ENCODE measurements at places on chromosomes 4 and X.
A peak's percentile ranks its signal among the peaks of the same experiment; 100 is the strongest.

DNA sequence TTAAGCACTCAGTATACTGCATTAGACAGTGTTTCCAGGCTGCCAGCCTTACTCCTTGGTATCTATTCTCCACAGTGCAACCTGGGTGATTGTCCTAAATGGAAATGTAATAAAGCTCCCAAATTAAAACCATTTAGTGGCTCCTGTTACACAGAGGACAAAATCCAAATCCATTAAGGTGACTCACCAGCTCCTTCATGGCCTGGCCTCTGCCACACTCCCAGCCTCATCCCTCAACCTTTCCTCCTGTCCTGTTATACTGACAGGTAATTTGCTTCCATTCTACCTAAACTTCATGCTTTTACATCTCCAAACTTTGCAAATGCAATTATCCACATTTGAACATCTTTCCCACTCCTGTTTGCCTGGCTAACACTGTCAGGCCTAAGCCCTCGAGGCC lies 140.3 kb downstream of the INPP4B start:
- DNase-seq: no peak

DNA sequence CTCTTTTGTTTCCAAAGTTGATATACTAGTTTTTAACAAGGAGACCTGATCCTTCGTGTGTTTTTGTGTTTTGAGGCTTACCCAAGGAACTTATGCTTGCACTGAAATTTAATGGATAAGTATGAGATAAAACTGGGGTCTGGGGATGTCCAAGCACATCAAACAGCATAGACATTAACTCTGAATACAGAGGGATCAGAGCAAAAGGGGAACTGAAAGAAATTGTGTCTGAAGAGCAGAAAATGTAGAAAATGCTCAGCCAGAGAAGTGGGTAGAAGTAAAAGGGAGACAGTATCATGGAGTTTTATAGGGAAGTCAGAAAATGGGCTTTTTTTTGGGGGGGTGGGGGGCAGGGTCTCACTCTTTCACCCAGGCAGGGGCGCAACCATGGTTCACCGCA lies 695.4 kb downstream of the ARAP2 start:
- no peak for DNase-seq

GRCh38 chr4:9765091-9765490 lies 16.3 kb upstream of the DRD5 start:
- peak; percentile 19 for DNase-seq

- DNase-seq: peak; percentile 55
Measured at GRCh38 chrX:100447655-100448397, 37.8 kb upstream of the PCDH19 start.

- no peak for DNase-seq
Measured at GRCh38 chrX:11998944-11999343, 139.3 kb upstream of the FRMPD4 start.

GRCh38 chr4:104677116-104677515 lies 182.4 kb upstream of the CXXC4 start:
- peak; percentile 75 for DNase-seq

GRCh38 chr4:31086756-31087330 lies 366.7 kb downstream of the PCDH7 start:
- peak; percentile 72 for DNase-seq

GRCh38 chr4:99629962-99630554 lies 27.6 kb downstream of the C4orf54 start:
- no peak for DNase-seq

DNA sequence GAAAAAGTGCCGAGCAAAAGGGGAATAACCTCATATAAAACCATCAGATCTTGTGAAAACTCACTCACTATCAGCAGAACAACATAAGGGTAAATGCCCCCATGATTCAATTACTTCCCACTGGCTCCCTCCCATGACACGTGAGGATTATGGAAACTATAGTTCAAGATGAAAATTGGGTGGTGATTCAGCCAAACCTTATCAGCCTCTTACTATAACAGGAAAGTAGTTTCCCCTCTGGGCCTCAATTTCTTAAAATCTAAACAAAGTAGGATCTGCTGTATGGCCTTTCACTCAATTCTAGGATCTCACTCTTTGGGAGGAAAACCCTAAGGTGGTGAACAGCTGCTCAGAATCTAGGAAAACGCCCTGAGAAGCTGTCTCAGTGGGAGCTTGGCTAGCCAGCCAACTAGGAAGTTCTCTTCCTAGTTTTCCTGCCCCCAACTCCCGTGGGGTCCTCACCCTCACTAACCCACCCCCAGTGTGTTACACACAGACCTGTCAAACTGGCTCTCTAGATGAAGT lies 1017.1 kb upstream of the HS3ST1 start:
- DNase-seq: no peak

GRCh38 chrX:72048510-72049455 lies 82.9 kb downstream of the RTL5 start:
- no peak for DNase-seq

DNA sequence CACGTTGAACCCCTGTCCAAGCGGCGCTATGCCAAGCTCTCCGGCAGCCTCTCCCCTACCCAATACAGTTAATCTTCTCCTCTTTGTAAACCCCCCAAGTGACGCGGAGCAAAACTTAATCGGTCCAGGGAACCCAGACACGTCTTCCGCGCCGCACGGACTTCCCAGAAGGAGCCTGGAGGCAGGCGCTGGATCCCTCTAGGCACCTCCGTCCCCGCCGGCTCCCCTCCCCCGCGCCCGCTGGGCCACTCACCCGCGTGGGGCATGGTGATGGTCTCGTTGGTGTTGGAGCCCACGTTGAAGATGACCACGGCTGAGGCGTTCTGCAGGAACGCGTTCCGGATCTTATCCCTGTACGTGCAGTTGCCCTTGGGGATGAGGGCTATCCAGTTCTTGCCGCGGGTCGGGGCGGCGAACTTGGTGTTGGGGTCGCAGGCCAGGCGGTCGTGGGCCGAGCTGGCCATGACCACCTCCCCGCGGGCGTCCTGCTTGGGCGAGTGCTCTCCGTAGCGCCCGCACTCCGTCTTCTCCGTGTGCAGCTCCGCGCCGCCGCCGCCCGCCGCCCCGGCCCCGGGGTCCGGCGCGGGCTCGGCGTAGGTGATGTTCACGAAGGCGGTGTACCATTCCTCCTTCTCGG lies 1.1 kb downstream of the RNF150 start:
- peak; percentile 17 for DNase-seq

DNA sequence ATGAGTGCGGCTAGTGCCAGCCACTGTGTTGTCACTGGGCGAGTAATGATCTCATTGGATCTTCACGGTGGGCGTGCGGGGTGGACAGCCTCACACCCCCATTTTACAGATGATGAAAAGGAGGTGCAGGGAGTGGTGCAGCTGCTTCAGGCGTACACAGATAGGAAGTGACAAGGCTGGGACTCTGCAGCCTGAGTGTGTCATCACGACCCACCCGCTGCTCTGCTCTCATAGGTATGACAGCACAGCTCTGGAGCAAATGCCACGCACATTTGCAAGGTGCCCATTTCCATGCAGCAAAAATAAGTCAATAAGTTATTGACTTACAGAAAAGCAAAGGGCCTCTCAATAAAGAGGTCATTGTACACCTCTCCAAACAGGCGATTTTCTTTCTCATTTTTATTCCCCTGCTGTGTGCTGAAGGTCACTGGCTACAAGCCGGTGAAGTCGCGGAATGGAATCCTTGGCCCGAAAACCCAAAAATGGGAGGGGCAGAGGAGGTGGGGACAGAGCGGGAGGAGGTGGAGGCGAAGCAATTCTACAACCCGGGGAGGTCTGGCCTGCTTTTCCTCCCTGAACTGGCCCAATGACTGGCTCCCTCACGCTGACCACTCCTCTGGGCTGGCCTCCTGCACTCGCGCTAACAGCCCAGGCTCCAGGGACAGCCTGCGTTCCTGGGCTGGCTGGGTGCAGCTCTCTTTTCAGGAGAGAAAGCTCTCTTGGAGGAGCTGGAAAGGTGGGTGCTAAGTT lies at the start of gene SOD3:
Gene SOD3 (plus strand): TSS at position 658 of the 750 bp plus-strand sequence. CDS start 3,949 bp downstream, outside the sequence.
- no peak for DNase-seq

GRCh38 chrX:101639583-101639982 lies 20.1 kb downstream of the ARMCX2 start:
- no peak for DNase-seq

DNA sequence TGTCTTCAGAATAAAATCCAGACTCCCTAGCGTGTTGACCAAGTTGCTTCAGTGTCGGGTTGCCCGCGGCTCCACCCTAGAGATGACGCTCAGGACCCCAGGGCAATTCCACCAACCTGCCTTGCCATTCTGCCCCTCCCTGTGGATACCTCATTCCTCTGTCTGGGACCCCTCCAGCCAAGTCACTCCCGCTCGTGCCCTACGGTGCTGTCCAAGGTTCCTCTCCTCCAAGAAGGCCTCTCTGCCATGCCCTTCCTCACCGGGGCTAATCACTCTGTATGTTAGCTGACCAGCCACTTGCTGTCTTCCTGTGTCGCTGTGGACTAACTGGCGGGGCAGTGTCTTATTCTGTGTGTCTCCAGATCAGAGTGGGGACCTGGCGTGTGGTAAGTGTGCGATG lies 46.6 kb downstream of the TENM3 start:
- no peak for DNase-seq

DNA sequence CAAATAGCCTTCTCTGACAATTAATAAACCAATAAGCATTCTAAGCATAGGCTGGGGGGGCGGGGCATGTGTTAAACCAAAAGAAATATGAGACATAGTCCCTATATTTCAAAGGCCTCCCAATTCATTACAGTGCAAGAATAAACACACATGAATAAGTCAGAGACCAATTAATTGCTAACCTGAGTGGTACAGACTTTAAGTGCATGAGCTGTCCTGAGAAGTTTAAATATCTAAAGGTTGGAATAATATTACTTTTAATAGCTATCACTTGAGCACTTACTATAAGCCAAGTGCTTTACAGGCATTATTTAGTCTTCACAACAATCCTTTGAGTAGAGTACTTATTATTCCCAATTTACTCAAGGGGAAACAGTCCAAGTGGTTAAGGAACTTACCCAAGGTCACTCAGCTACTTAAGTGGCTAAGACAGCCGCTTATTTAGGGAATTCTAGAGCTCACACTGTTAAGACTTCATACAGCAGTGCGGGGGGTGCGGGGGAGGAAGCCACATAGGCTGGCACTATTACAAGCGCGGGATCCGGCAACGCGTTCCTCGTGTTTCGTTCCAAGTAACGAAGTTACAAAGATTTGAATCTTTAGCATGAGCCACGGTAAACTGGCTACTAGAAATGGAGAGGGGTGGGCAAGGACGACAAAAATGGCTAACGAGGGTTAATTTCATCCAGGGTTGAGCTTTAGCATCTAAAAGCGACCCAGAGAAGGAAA lies 1.4 kb downstream of the THOC2 start:
- DNase-seq: peak; percentile 8

GRCh38 chr4:152606753-152607152 lies 70.9 kb upstream of the FBXW7 start:
- no peak for DNase-seq

- DNase-seq: peak; percentile 53
Measured at GRCh38 chr4:7697343-7697742, 242.3 kb downstream of the AFAP1 start.

GRCh38 chr4:165345666-165346417 lies 18.4 kb downstream of the MSMO1 start:
- DNase-seq: no peak

- DNase-seq: no peak
Measured at GRCh38 chrX:127317159-127317558, 497.6 kb downstream of the PRR32 start.

GRCh38 chrX:109464231-109464630 lies 17.7 kb downstream of the GUCY2F start:
- no peak for DNase-seq

- DNase-seq: no peak
Measured at GRCh38 chr4:61614231-61614630, 414.1 kb downstream of the ADGRL3 start.

DNA sequence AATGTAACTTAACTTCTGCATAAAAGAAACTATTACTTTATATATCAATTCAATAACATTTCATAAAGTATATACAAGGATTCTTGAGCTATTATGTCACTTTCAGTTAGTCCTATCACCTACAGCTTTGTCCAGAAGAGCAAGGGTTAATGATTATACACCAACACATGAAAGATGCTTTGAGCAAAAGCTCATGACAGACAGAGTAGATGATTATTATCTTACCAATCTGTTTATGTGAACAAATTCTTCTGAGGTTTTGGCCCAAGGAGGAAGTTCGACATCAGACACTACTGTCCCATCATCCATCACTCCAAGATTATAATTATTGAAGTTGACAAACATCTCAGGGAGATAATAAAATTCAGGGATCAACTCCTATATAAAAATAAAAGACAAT lies 166.7 kb upstream of the MAB21L2 start:
- DNase-seq: no peak

GRCh38 chr4:76214177-76214675 lies 602 bp upstream of the SCARB2 start:
- DNase-seq: no peak

DNA sequence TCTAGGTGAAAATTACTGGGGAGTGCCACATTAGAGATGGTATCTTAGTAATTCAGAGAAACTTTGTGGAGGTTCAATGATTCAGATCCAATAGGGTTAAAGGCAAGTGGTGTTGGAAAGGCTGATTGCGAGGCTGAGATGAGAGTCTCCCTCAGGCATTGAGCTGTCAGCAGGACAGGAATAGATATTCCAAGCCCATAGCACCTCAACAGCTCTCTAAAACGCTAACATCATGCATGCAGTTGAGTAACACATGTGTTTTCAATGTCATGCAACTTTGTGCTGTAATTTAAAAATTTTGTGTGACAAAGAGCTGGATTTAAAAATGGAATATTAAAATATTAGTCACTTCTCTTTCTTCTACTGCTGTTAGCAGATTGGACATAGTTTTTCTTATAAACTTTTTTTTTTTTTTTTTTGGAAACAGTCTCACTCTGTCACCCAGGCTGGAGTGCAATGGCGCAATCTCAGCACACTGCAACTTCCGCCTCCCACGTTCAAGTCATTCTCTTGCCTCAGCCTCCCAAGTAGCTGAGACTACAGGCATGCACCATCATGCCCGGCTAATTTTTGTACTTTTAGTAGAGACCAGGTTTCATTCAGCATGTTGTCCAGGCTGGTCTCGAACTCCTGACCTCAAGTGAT lies 173.5 kb upstream of the C1QTNF7 start:
- no peak for DNase-seq

DNA sequence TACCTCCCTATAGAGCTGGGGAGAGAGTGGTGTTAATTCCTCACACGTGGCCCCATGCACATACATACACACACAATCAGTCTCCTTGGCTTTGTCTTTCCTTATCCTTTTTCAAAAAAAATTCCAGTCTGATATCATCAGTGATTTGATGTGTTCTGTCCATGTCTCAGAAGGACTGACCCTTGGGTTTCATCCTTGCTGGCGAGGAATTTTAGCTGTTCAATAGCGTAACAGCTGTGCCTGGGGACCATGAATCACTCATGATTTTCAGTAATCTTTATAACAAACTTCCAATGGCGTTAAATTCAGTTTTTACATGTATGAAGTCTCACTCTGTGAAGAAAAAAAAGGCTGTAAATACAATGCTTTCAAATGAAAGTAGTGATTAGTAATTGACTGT lies 204.6 kb downstream of the RBMX2 start:
- no peak for DNase-seq

- DNase-seq: no peak
Measured at GRCh38 chr4:88080626-88081025, 73.2 kb downstream of the PKD2 start.

DNA sequence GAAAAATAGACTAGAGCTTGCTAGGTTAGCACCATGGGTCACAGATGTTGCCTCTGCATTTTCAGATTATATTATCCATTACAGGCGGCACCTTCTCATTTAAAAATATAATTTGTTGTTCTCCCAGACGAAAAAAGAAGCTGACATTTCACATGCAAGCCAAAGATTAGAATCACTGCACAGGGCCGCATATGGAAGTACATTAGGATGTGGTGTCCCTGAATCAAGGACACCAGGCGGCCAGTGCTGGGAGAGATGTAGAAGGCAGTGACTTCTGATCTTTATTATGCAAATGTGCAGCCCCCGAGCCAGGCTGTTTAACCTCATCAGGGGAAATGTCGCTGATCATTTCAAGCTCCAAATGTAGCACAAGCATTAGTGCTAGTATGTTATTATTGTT lies 22.8 kb downstream of the REELD1 start:
- no peak for DNase-seq
